ENCODE measurements at places on chromosomes 7 and 10.
A peak's percentile ranks its signal among the peaks of the same experiment; 100 is the strongest.

GRCh38 chr7:26620352-26620751 is 244.0 kb downstream of the SKAP2 start:
- DNase-seq, result no peak

DNA sequence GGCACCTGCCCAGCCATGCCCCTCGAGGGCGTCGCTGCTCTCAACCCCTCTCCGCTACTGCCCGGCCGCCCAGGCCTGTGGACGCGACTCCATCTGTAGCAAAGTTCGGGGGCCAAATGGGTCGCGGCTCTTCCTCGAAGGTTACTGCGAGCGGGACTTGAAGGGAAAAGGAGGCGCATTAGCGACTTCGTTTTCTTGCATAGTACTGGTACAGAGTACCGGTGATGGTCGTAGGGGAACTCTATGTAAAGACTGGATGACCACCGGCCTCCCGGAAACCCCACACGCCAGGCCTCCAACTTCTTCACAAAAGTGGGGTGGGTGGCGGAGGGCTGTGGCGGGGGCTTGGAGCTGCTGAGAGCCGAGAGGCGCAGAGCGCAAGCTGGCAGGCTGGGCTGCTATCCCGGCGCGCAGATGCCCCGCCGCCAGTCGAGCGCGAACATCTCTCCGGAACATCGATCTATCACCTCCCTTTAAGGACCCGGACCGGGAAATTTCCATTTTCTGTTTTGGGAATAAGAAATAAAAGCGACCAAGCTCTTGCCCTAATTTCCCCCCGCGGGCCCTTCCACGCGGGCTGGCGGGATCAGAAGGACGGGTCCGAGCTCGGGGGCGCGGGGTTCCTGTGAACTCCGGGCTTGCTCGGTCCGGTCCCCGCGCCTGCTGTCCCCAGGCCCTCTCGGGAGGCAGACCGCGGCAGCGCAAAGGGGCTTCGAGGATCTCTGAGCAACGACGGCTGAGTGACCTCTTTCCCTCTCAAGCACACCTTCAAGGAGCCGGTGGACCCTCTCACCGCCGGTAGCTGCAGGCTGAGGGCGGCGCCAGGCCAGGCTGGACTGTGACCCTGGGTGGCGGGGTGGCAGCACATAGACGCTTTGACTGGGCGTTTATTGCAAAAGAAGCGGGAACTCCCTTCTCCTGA is 12.2 kb upstream of the FEZF1 start:
- DNase-seq, result no peak

DNA sequence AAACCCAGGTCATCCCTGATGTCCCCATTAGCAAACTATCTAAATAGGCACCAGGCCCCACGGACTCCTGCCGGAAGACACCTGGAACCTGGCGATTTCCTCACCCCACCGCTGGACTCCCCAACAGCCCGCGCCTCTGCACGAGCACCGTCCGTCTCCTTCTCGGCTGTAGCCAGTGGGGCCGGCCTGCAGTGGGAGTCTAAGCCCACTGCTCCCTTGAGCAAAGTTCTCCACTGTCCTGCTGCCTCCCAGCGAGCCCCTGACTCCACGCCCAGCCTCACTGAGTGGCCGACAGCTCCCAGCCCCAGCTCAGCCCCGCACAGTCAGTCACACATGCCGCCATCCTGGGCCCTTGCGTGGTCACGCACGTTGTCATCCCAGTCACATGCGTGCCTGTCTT is 211.3 kb upstream of the PPP2R2D start:
- no peak for DNase-seq

GRCh38 chr7:78218876-78219275 is 420.3 kb downstream of the PHTF2 start:
- DNase-seq, result no peak

GRCh38 chr10:119207713-119208552 is 562 bp downstream of the GRK5 start:
- DNase-seq, result no peak

DNA sequence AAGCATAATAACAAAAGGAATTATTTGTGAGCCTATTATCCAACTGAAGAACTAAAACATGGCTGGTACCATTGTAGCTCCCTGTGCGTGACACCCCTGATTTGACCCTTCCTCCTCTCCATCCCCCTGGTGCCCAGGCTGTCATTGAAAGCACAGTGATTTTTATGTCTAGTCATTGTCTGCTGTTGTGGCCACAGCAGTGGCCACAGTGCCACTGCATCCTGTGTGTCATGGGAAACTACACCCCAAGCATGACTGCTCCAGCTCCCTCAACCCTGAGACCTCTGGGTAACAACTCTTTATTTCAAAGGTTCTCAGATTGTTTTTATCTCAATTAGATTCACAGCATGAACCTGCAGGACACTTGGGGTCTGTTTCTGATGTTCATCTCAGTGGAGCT is 52.0 kb downstream of the ERLIN1 start:
- no peak for DNase-seq

DNA sequence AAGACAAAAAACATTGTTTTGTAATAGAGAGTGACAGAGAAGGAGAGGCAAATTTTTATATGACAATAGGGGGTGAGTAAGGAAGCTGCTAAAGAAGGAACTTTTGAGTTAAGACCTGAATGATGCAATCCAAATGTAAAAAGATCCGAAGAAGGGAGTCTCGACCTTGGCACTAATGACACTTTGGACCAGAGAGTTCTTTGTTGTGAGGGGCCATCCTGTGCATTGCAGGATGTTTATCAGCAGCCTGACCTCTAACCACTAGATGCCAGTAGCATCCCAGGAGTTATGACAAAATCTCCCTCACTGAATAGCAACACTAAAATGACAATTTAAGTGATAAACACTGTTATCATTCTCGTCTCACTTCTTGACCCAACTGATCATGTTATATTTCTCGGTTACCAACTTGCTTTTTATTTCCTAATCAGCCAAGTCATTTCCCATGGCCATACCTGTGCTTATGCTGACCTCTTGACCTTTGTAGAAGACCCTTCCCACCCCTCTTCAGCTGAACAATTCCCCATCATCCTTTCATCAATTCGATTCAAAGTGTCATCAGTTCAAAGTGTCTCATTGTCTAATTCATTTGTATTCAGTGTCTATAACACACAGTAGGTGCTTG is 30.0 kb downstream of the DGKI start:
- no peak for DNase-seq

DNA sequence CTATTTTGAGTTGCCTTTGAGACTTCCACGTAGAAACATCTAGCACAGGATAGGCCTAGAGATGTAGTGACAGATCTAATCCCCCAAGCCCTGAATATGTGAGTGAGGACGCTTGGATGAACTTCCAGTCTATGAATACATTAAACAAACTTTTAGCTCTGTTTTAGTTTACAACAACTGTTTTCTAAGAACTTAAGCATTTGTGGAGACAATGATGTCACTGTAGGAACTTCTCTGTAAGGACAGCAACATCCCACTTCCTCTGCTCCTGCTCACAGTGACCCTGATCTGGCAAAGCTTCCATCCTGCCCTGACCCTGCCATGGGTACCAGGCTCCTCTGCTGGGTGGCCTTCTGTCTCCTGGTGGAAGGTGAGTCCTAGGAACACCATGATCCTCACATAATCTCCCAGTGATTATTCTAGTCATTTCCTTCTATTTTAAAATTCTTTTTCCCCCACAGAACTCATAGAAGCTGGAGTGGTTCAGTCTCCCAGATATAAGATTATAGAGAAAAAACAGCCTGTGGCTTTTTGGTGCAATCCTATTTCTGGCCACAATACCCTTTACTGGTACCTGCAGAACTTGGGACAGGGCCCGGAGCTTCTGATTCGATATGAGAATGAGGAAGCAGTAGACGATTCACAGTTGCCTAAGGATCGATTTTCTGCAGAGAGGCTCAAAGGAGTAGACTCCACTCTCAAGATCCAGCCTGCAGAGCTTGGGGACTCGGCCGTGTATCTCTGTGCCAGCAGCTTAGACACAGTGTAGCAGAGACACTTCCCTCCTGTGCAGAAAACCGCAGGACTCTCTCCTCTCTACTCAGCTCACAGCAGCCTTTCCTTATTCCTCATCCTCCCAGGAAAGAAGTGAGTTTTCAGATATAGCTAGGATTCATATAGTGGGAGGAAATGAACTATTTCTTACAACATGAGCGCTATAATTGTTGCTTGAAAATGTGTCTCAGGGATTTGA is 194.4 kb upstream of the PRSS1 start:
- no peak for DNase-seq

DNA sequence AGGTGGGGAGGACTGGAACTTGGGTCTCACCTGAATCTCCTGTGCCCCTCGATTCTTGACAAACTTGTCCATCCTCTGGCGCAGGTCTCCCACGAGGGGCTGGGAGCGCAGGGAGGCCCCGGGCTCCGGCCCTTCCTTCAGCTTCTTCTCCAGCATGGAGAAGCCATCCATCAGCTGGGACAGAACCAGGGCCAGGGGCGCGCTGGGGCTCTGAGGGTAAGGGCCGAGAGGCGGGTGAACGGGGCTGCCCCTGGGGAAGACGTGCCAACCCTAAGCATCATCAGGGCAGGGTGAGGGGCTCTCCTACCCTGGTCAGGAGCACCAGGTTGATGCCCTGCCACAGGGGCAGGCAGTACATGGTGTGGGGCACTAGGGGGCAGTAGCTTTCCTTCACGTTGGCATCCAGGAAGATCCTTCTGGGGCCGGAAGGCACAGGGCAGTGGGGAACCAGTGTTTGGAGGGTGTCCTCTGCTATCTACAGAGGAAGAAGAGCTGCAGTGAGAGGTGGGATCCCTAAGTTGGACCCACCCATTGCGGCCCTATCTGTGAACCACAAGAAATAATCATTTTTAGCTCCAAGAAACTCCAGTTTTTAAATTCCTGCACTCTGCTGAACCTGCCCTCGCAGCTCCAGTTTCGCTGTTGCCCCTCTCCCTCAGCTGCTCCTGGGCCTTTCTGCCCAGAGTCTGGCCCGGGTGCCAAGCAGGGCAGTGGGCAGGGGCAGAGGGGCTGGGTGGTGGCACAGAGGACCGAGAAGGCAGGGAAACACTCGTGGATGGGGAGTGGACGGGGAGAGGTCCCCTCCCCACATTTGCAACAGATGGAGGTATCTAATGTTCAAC is 10.8 kb upstream of the PYROXD2 start:
- DNase-seq, result no peak

DNA sequence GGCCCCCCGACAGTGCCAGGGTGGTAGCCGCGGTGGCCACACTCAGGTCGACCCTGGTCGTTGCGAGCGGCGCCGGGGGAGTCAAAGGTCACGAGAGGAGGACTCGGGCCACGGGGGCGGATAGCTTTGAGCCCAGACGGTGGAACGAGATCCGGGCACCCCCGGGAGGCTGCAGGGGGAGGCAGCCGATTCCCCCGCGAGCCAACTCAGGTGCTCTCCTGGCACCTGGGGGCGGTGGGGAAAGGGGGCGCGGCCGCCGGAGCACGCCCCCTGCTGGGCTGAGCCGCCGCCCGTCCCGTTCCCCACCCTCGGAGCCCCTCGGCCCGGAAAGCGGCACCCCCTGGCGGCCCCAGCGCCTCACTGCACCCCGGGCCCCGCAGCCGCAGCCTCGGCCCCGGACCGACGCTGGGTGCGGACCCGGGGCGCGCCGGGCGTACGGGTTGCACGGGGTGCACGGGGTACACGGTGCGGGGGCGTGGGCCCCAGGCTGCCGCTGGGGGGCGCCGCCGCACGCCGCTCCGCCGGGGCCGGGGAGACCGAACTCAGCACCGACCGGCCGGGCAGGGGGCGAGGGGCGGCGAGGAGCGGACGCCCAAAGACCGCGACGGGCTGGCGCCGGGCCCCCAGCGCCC is 521 bp upstream of the NYAP1 start:
- peak; percentile 18 for DNase-seq

- no peak for DNase-seq
Observed at GRCh38 chr7:2606539-2606936, 25.2 kb upstream of the TTYH3 start.

- DNase-seq, result no peak
Observed at GRCh38 chr7:128752251-128752650, 13.1 kb downstream of the CALU start.

DNA sequence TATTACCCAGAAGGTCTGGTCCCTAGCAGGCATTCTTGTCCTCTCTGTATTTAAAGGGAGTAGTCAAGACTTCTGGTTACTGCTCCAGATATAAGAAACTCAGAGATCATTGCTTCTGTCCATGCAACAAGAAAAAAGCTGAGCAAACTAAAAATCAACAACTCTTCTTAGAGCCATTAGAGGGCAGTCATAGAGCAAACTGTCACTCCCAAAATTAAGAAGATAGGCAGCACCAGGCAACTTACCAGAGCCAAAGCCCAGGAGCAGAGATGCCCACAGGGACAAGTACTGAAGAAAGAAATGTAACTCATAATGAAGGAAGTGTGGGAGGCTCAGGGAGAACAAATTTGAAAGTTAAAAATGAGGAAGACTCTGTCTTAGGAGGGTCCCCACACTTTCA is 472.9 kb upstream of the COBL start:
- DNase-seq, result no peak

- no peak for DNase-seq
Observed at GRCh38 chr7:46253520-46253919, 332.4 kb upstream of the IGFBP3 start.

GRCh38 chr10:29862923-29863614 is 196.3 kb downstream of the JCAD start:
- DNase-seq, result peak; percentile 34

- no peak for DNase-seq
Observed at GRCh38 chr7:64774204-64774842, 19.9 kb upstream of the ZNF138 start.

DNA sequence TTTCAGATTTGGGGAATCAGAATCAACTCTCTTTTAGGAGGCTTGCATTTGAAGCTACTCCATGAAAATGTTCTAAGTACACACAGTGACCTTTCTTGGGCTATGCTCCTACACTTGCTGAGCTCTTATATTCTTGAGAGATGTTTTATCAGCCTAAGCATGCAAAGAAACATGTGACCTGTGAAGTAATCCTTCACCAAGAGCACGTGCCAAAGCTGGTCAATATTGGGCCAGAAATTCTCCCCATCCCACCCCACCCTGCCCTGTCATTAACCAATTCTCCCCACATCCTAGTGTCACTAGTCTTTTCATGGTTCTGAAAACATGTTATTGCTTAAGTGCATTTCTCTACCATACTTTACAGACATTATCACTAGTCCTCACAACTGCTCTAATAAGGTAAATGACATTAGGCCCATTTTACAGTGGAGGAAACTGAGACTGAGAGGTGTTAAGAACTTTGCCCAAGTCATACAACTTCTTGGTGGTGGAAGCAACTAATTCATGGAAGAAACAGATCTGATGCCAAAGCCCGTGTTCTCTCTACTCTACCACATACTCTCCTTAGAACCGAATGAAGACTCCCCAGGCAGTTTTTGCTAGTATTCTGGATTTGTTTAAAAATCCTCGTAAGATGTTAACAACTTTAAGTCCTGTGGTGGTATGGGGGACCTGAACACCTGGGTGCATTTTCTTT is 200.6 kb downstream of the PTEN start:
- no peak for DNase-seq
